ENCODE measurements at places on chromosomes 13 and 19. TPM values are rescaled to one million over a fixed set of nuclear protein-coding genes. Genes with fewer than 3 reads are reported as not detected.

Gene NUMBL
- 6.8 TPM for total RNA-seq

Gene SLC7A10
- total RNA-seq = not detected

Gene ZNF625
- total RNA-seq = 8.3 TPM

Gene PCSK4
- total RNA-seq = 0.26 TPM

Gene ZNF610
- 1.7 TPM for total RNA-seq

Gene SLITRK5
- total RNA-seq = not detected

Gene TGDS
- 8.3 TPM for total RNA-seq

Gene OR4F17
- not detected for total RNA-seq

Gene C19orf33
- 0.51 TPM for total RNA-seq

Gene RAB3A
- total RNA-seq = 0.76 TPM

Gene FGF22
- not detected for total RNA-seq

Gene ZNF723
- total RNA-seq = not detected

Gene CLEC17A
- total RNA-seq = not detected

Gene KLK2
- total RNA-seq = not detected

Gene ZNF471
- 0.90 TPM for total RNA-seq

Gene CIRBP
- total RNA-seq = 189 TPM

Gene ARRDC5
- not detected for total RNA-seq

Gene CALR3
- not detected for total RNA-seq

Gene FDX2
- 15.4 TPM for total RNA-seq

Gene TTYH1
- under 0.01 TPM for total RNA-seq

Gene APC2
- total RNA-seq = under 0.01 TPM

Gene ZNF8
- total RNA-seq = 4.8 TPM

Gene SIGLEC12
- not detected for total RNA-seq

Gene KLK12
- not detected for total RNA-seq

Gene IGSF23
- 0.13 TPM for total RNA-seq

Gene NEK3
- 12.2 TPM for total RNA-seq

Gene TYK2
- 57.0 TPM for total RNA-seq

Gene EDDM13
- total RNA-seq = 1.8 TPM

Gene CARM1
- total RNA-seq = 19.0 TPM

Gene ZNF225
- 4.4 TPM for total RNA-seq

Gene HIPK4
- under 0.01 TPM for total RNA-seq

Gene DLL3
- total RNA-seq = 0.39 TPM

Gene SLITRK6
- not detected for total RNA-seq

Gene ASF1B
- total RNA-seq = 10.1 TPM

Gene TNNT1
- 0.51 TPM for total RNA-seq

Gene PRSS57
- total RNA-seq = not detected

Gene F10
- total RNA-seq = not detected

Gene CYP4F11
- total RNA-seq = not detected

Gene PSG3
- 0.13 TPM for total RNA-seq

Gene CATSPERD
- not detected for total RNA-seq

Gene ATF5
- 3.3 TPM for total RNA-seq

Gene ZNF491
- total RNA-seq = 1.5 TPM

Gene TRPM4
- 18.2 TPM for total RNA-seq

Gene NOP53
- 106 TPM for total RNA-seq

Gene ATP4B
- total RNA-seq = not detected

Gene CYP4F3
- total RNA-seq = not detected

Gene SKA3
- 3.9 TPM for total RNA-seq

Gene LILRB5
- not detected for total RNA-seq

Gene DACH1
- total RNA-seq = 0.51 TPM

Gene PRODH2
- not detected for total RNA-seq

Gene DMKN
- not detected for total RNA-seq

Gene CD22
- total RNA-seq = 0.13 TPM

Gene KCNK6
- total RNA-seq = 4.7 TPM

Gene ZNF730
- 1.3 TPM for total RNA-seq

Gene HRC
- total RNA-seq = not detected

Gene UBL3
- 11.0 TPM for total RNA-seq

Gene PLK5
- not detected for total RNA-seq

Gene RFPL4AL1
- total RNA-seq = not detected

Gene ZSCAN5B
- not detected for total RNA-seq
